ENCODE measurements at places on chromosomes 6 and 20.
A peak's percentile ranks its signal among the peaks of the same experiment; 100 is the strongest.

DNA sequence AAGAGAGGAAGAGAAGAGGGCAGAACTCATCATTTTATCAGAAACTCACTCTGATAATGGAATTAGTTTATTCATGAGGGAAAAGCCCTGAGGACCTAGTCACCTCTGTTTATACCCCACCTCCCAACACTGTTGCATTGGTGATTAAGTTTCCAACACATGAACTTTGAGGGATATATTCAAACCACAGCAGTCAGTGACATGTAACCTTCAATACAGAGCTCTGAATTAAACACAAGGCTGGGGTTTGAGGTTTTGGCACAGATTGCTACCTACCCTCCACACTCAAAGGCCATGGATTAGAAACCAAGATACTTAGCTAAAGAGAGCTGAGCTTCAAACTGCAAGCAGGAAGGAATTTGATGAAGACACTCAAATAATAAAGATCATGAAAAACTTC lies 48.5 kb upstream of the MOCS1 start:
- DNase-seq: no peak

DNA sequence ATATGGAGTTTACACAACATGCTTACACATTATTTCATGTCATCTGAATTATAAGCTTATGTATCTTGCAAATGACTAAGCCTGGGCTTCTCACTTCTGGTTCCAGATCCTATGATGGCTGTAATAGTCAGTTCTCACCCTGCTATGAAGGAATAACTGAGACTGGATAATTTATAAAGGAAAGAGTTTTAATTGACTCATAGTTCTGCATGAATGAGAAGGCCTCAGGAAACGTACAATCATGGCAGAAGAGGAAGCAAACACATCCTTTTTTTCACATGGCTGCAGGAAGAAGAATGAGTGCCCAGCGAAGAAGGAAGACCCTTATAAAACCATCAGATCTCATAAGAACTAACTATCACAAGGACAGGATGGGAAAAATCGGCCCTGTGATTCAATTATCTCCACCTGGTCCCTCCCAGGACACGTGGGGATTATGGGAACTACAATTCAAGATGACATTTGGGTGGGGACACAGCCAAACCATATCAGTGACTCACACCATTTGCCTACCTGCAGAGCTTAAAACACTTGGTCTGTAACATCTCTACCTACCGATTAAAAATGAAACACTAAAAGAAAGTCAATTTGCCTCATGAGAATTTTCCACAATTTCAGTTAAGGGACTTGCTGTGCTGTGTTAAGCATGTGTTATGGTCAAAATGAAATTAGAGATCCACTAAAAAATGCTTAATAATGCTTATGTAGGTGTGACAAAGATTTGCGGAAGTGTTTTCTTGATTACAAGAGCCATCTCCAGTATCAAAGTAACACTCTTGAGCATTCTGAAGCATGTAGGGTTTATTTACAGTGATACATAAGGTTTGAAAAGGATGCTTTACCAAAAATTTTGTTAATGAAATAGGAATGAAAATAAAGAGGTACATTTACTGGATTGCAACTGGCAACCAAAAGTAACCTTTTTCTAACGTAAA lies 2.2 kb upstream of the RWDD1 start:
- DNase-seq: no peak

DNA sequence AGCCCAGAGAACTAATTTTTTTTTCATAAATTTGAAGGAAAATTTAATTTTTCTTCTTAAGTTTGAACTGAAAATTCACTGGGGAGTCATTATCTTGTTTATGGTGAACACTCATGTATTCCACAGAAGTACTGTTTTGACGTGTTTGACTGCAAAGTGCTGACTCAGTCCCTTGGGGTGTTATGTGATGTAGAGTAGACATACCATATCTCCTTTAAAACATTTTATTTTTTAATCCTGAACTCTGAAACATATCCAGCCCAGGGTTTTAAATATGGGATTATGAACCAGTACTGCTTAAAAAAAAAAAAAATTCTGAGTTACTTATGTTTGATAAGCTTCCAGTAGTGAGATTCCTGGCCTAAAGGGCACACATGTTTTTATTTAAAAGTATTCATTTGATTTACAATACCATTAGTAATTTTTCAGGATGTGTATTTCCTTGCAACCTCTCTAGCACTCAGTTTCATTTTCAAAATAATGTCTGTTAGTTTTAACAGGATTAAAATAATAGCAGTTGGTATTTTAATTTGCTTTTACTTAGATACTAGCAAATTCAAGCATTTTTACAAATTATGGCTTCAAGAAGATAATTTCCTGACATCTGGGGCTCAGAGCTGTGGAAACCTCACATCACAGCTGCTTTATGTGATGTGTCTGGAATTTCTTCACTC lies 81.7 kb upstream of the PDE10A start:
- no peak for DNase-seq

DNA sequence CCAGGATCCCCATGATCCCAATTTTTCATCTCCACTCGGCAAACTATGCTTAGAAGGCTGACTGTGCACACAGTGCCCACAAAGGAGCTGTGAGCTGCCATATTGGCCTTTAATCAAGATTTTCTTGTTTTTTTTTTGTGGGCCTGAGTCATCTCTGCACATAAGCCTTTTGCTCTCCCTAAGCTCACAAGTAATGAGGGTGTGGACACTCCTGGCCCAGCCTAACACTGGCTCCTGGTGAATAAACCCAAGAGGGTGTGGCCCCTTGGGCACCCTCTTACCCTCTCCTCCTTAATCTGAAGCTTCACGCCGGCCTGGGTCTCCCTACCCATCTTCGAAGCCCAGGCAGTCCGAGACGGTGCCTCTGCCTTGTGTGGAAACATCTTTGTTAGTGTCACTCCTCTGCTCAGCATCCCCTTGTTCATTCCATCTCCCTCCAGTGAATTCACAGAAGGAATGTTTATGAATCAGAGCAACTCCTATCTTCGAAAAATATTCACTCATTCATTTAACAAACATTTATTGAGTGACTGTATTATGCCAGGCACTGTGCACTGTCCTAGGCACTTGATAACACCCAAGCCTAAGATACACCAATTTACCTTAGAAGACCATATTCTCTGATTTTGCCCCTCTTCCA lies 22.2 kb upstream of the MRPS10 start:
- no peak for DNase-seq

- peak; percentile 29 for DNase-seq
These were observed 52.4 kb upstream of the IPCEF1 start for GRCh38 chr6:154408891-154409500.

DNA sequence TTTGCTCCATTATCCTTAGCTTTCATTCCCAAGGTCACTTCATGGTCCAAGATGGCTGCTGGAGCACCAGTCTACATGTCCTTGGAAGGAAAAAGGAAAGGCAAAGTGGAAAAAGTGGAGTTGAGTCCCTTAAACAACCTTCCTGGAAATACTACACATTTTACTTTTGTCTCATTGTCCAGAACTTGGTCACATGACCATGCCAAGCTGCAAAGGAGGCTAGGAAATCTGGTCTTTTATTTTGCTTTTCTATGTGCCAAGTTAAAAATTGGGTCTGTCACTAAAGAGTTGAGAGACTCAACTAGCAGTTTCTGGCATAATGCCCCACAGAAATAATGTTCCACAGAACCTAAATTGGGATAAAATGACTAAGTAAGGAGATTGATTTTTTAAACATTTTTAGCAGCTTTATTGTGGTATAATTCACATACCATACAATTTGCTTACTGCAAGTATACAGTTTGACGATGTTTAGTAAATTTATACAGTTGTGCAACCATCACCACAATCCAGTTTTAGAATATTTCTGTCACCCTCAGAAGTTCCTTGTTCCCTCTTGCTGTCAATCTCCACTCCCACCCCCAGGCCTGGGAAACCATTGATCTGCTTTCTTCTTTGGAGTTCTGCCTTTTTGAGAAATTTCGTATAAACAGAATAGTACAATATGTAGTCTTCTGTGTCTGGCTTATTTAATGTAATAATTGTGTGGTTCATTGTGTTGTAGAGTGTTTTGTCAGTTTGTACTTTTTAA lies 5.6 kb upstream of the CHD6 start:
- no peak for DNase-seq

DNA sequence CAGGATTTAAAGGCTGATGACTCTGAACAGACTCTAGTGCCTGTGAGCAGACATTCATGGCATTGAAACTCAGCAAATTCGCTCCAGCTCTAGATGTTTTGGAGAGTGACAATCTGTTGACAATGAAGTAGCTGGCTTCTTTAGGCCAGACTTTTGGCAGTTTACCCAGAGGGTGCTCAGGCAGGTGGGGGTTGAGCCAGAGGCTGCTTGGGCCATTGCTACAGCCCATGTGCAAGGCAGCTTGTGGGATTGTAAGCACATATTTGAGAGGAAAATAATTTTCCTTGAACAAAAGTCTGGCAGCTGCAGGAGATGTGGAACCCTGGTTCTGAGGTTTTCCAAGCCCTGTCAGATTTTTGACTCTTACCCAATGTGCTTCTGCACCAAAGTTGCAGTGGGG lies 311.6 kb downstream of the CDC5L start:
- no peak for DNase-seq

DNA sequence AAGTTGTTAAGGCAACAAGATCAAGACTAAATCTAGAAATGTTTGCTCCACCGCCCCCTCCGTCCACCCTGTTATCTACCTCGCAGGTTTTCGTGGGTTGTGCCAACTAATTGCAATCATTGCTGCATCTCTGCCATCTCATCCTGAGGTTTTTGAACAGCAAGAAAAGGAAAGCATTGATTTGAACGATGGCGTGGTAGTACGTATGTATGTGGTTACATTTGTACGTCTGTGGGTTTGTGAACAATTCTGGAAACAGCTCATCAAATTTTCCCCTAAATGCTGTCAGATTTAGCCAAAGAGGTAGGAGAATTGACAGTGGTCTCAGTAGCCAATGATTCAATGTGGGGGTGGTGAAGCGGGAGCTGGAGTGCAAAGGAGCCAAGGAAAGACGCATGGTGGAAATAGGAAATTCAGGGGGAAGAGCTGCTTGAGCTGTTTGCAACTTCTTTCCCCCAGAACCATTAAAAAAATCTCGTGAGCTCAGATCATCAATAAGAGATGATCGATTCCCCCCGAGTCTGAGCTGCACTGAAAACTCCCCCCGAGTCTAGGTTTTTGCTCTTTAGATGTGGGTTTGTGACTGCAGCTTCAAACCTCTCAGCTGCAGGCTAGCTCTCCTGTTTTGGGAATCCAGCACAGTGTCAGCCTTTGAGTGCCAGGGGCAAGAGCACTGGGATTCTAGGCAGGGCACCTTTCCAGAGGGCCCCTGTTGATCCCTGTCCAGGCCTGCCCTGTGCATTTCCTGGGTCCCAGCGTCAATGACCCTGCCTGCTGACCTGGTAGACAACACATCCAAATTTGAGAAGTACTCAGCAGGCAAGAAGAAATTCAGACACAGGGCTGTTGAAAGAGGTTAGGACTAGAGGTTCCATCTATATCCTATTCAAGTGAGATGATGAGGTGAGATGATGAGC lies 72.6 kb upstream of the LY86 start:
- peak; percentile 84 for DNase-seq

DNA sequence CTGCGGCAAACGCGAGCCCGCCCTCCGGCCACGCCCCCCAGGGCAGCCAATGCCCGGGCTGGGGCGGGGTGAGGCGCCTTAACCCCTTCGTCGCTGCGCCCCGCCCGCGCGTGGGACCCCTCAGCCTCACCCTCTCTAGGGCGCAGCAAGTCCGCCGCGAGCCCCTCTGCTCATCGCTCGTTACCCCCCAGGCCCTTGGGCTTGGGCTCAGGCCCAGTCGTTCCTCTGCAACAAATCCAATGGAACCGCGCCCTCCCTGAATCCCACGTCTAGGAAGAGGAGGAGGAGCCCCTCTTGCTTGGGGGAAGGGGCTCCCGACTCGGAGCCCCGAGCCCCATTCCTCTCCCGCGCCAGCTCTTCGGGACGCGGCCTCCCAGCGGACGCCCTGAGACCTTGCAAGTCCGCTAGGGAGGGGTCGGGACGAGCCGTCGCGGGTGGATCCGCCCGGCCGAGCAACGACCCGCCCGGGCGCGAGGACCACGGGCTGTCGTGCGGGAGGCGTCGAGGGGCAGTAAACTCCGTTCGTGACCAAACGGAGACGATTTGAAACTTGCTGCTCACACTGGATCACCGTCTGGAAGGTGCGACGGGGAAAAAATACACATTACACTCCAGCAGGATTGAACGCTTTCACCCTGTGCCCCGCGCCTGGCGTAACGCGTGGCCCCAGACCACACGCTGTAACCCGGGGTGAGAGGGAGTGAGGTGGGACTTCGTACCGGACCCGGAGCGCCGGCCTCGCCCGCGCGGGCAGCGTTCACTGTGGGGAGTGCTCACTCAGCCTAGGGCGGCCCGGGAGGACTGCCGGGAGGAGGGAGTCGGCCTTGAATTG lies 477 bp upstream of the LZTS3 start:
- DNase-seq: peak; percentile 94

- DNase-seq: no peak
These were observed 19.5 kb downstream of the CPXM1 start for GRCh38 chr20:2780948-2781347.

DNA sequence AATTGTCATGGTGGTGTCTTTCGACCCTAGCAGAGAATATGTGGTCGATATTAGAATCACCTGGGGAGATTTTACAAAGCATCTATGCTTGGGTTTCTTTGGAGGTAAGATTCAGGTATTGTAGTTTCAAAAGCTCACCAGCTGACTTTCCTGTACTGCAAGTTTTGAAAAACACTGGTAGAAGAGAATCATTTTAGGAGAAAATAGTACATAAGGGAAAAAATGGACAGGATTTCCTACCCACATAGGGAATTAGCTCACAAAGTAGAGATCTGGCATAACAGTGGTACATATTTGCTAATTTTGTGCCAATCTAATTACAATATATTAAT lies 27.4 kb upstream of the ABT1 start:
- DNase-seq: no peak

GRCh38 chr20:59016795-59017492 lies 2.3 kb upstream of the TUBB1 start:
- DNase-seq: peak; percentile 51
